Activated CD4-positive, alpha-beta T cell treated with anti-CD3 and anti-CD28 coated beads, Interleukin-2, Interleukin-4, amounts not matched to agents 100 ng/mL and 50 ng/mL, durations not matched to agents 16 hours and 8 hours (primary cell): ENCODE measurements at places on chromosomes 3 and 15.

GRCh38 chr3:102353148-102353547, 81.7 kb upstream of the ZPLD1 start:
- no peak for DNase-seq

- no peak for DNase-seq
Observed at GRCh38 chr15:76363251-76363650, 26.7 kb downstream of the ISL2 start.

GRCh38 chr15:77905301-77905920, 172.1 kb downstream of the TBC1D2B start:
- no peak for DNase-seq

DNA sequence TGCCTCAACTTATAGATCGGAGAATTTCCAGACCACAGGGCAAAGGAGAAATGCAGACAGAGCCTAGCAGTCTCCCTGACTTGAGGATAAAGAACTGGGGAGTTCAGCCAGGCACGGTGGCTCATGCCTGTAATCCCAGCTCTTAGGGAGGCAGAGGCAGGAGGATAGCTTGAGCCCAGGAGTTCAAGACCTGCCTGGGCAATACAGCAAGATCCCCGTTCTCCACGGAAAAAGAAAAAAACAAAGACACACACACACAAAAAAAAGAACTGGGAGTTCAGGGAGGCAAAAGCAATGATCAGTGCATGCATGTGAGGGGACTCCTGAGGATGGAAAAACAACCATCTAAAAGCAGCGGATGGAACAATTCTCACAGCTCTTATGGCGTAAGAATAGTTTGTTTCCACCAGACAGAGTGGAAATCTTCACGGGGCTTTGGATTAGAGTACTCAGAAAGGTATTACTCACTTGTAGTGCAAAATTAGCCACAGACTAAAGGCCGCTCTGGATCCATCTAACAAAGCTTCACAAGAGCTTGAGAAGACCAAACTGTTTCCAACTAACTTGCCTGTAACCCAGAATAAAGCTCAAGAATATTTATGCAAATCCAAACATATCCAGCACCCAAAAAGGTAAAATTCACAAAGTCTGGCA, 16.3 kb downstream of the SEC11A start:
- peak; percentile 22 for DNase-seq

DNA sequence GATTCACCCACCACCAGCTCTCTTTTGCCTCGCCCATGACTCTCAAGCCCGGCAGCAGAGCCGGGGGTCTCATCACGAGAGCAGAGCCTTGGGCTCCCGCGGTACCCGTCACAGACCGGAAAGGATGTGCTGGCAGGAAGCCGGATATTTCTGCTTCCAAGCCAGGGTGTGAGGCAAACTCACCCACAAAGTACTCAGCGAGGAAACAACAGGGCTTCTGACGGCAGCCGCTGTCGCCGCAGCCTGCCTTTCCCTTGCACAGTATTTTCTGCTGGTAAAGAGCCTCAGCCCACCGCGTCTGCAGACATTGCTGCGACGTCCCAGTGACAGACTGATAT, 119.9 kb downstream of the NSMCE3 start:
- DNase-seq, result no peak

- no peak for DNase-seq
Observed at GRCh38 chr3:35537265-35537664, 102.1 kb upstream of the ARPP21 start.

DNA sequence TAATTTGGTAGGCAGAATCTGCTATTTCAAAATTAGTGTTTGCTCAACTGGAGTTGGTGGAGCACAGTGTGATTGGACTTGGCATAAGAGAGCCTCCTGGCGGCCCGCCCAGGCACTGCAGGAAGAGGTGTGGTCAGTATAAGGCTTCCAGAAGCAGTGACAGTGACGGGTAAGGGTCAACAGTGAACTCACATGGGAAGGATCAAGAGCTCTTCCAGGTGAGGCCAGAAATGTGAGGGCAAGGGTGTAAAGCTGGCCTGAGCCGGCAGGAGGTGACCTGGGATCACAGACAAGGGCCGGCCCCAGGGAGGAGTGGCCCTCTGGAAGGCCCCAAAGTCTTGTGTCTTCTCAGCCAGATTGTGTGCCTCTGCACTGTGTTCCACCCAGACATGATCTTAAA, 93.2 kb upstream of the RNF7 start:
- DNase-seq, result peak; percentile 71

DNA sequence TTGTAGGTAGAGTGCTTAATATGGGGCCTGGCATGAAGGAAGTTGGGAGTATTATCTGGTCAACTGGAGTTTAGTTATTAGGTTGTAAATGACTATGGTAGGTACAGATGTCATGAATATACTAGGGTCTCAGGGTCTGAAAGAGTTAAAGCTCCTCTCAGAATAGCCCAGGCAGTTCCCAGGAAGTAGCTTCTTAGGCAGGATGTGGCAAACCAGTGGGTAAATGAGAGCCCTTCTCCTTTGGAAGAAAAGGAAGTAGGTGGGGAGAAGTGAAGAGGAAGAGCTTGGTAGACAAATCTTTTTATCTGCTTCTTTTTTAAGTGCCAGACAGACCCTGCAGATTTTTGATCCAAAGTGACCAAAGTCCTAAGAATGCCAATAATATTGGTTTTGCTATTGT, 24.5 kb downstream of the MAP2K1 start:
- DNase-seq, result no peak

- no peak for DNase-seq
Observed at GRCh38 chr3:42852441-42852840, 23.2 kb downstream of the CYP8B1 start.

DNA sequence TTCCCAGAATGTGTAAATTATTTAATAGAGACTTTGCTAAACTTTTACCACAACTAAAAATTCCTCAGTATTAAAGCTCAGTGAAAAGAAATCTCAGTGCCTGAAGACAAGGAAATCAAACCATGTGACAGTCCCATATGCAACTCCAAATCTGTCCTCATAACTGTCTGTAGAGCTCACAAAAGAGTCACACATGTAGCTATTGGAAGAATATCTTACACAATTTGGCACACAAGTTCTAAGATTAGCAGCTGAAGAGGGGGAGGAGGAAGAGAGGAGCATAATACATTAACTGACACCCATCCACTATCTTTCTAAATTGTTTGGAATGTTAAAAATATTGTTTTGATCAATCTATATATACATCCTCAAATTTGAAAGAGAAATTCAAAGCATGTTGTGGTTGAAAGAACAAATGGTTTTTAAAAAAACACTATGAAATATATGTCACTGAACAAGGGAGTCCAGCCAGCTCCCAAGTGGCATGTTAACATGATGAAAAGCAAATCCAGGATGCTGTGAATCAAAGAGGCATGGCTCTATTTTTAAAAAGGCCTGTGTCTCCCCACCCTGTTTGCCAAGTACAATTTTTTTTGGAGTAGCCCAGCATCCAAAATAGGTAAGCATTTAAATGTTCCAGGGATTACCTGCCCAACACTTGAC, 126.3 kb upstream of the NANOGP8 start:
- no peak for DNase-seq

DNA sequence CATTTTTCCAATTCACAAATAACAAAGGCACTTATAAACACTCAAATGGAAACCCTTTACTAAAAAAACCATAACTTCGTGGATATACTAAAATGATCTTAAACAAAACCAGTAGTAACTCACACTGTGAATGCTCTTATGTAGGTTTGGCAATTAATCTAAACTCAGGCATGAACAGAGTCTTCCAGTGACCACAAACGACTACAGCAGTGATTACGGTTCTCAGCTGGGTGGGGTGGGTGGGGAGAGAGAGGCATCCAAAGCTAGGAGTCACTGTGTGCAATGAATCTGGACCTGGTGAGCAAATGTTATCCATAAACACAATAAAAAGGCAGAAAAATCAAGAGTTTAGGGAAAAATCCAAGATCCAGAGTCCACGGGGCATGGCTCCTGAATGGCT, 21.3 kb downstream of the SLC12A8 start:
- DNase-seq, result no peak

GRCh38 chr3:139225548-139225947, 118.3 kb upstream of the MRPS22 start:
- DNase-seq, result no peak

- no peak for DNase-seq
Observed at GRCh38 chr3:193783166-193783896, 190.3 kb downstream of the OPA1 start.

- DNase-seq, result no peak
Observed at GRCh38 chr3:48715174-48715800, 1.7 kb downstream of the IP6K2 start.

GRCh38 chr3:108001457-108001856, 89.4 kb downstream of the CD47 start:
- no peak for DNase-seq

DNA sequence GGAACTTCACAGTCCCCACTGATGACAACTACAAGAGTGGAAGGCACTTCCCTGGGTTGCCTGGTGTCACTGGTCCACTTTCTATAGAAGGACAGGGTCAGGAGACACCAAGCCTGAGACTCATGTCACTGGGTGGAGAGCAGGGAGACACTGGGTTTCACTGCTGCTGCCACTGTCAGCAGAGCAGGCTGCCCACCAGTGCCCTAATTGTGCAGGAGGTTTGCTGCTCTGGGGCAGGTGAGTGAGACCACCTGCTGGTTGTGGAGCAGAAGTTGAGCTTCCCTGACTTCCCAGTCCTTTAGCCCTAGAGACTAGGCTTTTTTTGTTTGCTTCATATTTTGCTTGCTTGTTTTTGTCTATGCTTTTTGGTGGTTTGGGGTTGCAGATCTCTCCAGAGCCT, 528.4 kb upstream of the RGMA start:
- no peak for DNase-seq

DNA sequence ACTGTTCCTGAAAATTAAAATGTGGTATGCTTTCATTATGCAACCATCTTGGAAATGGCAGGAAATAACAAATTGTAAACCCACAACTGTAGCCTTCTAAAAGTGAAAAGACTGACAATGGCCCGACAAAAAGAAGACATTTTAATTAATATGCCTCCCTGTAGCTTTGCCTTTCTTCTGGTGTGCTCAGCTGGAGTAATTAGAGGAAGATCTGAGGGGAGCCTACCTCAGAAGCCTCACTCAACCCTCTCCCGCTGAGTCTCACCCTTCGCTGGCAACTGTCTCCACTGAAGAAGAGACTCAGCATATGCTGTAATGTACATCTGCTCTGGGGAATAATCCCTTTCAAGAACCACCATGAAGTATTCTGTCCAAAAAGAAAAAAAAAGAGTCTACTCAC, 104.7 kb upstream of the SETMAR start:
- DNase-seq, result no peak

DNA sequence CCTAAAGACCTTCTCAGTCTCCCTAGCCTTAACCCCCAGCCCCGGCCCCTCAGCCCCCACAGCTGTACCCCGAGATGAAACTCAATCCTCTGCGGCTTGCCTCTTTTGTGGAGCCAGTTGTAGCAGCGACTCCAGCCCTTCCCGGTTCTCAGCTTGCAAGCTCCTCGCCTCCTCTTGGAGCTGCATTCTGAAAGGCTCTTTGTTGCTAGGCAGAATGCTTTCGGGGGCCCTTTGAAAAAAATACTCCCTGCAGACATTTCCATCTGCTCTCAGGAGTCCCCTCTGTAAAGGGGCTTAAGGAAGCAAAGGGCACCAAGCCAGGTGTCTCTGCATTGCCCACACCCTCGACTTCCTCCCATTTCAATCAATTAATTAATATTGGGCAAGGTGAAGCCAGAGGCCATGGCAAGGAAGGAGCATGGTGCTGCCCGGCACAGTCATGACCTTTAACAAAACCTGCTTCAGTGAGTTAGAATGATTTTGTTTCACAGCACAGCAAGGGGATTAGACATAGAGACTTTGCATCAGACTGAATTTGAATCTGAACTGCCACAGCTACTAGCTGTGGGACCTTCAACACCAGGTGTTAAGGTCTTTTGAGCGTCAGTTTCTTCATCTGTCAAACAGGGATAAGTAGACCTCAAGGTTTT, 65.5 kb downstream of the SRGAP3 start:
- DNase-seq, result no peak

DNA sequence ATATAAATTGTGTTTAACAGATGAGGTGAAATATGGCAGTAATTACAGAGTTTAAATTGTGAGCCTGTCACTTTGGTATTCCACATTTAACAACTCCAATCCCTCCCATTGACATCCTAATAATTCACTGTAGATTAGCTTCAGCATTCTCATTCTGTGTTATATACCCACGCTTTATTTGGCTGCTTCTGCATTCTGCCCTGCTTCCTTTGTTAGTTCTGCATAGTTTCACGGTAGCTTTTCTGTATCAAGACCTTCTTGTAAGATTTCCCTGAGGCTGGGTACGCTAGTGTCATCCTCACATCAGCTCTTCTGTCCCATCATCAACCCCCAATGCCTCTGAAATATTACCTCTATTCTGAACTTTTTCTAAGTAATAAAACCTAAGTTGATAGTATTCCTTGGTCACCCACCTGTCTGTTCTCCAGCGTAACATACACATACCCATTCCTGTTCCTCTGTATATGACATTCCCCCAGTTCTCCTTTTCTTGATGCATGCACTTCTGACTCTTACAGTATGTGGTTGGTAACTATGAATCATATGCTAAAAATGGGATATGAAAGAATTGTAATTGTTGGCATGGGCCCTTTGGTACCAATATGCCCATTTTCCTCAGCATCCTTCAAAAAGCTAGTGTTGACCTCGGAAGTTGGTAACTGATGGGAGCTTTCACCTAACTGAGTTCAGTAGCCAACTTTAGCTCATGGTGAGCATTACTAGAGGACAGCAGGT, 171.2 kb downstream of the KLHL25 start:
- no peak for DNase-seq

DNA sequence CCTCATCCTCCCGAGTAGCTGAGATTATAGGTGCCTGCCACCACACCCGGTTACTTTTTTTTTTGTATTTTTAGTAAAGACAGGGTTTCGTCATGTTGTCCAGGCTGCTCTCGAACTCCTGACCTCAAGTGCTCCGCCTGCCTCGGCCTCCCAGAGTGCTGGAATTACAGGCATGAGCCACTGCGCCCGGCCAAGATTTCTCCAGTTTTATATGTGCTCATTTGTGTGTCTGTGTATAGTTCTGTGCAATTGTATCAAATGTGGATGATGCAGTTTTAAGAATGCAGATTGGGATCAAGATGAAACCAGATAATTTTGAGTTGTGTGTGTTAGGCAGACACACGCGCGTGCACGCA, 68.3 kb downstream of the SLCO3A1 start:
- DNase-seq, result no peak

DNA sequence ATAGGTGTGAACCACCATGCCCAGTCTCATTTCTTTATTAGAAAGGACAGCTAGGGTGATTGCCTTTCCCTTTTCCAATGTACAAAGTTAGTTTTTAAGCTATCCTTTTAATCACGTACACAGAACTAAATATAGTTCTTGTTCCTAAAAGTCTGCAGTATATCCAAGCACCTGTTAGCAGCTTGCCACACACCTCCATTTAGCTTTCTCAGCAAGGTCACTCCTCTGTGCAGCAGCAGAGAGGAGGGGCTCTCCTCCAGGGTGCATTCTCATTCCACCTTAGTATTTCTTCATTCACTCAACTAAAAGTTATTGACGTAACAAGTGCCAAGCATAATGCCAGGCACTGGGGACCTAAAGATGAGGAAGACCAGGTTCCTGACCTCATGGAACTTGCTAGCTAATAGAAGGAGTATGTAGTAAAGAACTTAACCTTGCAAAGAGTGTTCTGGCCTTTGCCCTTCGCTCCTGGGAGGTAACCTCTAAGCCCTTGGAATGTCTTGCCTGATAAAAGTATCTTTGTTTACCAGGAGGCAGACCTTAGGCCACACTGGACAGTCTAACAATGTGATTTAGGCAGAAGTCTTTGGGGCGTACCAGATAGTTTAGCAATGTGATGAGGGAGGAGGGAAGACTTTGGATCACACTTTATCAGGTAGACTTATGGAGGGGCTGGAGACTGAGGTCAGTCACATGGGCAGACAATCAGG, 12.7 kb upstream of the PTPN9 start:
- DNase-seq, result no peak

- DNase-seq, result no peak
Observed at GRCh38 chr15:75430259-75430658, 21.2 kb downstream of the SIN3A start.

GRCh38 chr3:10401990-10402761, 81.3 kb upstream of the SEC13 start:
- no peak for DNase-seq
